Umbilical cord (tissue), 2 donors: ENCODE measurements at places on chromosomes 12 and 14.

DNA sequence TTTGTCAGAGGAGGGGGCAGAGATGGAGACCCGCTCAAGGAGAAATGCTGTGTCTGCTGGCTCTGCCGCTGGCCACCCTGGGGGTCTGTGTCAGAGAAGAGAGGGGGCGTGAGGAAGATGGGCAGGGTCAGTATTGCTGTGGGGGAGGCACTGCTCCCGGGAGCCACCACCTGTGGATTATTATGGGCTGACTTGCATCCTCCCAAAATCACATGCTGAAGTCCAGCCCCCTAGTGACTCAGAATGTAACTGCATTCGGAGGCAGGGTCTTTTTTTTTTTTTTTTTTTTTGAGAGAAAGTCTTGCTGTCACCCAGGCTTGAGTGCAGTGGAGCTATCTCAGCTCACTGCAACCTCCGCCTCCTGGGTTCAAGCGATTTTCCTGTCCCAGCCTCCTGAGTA is 12.3 kb downstream of the ABCD4 start:
- DNase-seq: no peak

DNA sequence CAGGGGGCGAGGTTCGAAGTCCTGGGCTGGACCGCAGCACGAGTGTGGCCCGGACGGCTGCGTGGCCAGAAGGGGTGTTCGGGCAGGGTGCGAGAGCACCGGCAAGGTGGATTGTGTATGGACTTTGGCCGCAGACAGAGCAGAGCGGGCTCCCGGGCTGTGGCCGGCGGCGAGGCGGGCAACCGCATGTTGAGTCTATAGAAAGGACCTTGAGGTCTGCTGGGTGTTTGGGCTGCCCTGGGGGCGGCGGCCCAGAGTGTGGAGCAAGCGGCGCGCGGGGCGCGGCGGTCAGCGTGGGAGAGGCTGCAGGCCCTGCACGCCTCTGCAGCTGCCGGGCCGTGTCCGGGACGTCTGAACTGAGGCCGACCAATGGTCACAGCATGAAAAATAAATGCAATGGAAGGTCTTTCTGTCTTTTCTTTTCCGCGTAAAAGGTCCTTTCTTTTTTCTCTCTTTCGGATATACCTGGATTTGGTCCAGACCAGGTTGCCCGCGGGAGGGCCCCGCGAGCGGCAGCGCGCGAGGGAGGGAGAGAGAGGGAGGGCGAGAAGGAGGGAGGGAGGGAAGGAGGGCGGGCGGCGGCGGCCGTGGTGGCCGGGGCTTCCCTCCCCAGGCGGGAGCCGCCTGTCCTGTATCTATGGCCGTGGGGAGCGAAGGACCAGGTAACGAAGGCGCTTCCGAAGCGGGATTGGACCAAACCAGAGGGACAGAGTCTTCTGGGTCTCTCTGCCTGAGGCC is 5.5 kb upstream of the HOXC9 start:
- peak; percentile 40 for DNase-seq

GRCh38 chr12:107767466-107767865 is 6.5 kb upstream of the PRDM4 start:
- DNase-seq: no peak

DNA sequence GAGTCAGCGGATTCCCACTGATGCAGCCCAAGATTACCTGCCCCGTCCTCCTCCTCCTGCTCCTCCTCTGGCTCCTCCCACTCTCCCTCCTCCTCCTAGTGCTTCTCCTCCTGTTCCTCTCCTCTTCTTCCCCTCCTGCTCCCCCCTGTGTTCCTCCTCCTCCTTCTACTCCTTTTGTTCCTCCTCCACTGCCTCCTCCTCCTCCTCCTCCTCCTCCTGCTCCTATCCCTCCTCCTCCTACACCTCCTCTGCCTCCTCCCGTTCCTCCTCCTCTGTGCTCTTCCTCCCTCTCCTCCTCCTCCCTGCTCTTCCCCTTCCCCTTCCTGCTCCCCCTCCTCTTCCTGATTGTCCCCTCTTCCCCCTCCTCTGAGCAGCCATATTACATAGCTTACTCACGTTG is 141.3 kb downstream of the CACNA1C start:
- no peak for DNase-seq

DNA sequence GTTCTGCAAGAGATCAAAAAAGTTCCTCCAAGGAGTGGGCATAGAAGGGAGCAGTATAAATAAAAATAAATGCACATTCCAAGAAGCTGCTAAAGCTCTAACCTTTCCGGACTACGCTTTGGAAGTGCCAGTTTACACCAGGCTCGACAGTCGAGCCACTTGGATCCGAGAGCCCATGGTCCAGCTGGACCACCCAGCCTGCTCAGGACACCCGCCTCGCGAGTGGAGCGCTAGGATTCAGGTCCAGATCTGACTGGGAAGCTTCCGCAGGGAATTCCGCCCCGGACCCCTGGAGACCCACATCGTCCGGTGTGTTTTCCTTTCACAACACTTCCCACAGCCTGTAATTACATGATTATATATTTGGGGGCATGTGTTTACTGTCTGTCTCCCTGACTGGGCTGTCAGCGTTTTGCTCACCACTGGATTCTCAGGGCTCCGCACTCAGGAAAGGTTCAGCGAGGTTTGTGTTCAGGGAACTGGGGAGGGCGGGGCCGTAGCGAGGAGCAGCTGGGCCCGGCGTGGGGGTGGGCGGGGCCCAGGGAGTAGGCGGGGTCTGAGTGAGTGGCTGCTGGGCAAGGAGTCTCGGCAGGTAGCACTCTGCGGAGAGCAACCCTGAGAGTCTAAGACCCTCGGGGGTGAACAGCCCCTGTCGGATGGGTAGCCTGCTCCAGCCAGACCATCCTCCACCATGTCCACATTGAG is 52.3 kb upstream of the TMEM263 start:
- peak; percentile 56 for DNase-seq
